ENCODE measurements at places on chromosomes 1 and 21.
A peak's percentile ranks its signal among the peaks of the same experiment; 100 is the strongest.

DNA sequence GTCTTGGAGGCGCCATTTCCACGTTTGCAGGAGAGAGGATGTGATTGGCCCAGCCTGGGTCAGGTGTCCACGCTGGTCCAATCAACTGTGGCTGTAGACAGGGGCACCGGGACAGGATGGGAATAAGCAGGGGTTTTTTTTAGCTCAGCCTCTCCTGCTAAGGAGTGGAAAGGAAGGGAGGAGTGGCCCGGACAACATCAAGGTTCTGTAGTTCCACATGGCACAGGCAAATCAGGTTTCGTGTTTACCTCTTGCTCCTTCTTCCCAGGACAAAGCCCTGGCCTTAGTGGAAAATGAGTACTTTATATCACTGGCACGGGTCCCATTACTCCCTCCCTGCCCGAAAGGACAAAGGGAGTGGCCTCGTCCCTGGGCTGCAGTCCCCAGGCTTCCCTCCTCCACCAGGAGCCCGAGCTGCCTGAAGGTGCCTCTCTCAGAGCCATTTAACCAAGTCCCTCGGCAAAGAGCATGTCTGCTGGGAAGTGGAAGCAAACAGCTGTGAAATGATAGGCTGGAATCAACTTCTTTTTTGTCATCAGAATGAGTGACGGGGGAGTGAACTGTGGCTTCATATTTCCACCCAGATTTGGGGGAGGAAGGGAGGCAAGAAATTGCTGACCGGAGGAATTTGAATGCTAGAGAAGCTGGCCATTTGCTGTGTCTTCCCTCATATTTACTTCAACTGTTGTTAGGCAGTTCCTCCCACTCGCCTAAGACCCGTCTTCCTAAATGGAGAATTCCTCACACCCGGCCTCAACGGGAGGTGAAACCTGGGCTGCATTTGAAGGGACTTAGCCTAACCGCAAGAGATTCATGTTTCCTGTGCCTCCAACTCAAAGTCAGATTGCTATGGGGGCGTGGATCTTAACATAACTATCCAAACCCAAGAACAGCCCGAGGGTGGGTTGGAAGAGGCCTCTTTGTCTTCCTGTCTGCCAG is 84.9 kb upstream of the SLC44A3 start:
- peak; percentile 93 for DNase-seq

DNA sequence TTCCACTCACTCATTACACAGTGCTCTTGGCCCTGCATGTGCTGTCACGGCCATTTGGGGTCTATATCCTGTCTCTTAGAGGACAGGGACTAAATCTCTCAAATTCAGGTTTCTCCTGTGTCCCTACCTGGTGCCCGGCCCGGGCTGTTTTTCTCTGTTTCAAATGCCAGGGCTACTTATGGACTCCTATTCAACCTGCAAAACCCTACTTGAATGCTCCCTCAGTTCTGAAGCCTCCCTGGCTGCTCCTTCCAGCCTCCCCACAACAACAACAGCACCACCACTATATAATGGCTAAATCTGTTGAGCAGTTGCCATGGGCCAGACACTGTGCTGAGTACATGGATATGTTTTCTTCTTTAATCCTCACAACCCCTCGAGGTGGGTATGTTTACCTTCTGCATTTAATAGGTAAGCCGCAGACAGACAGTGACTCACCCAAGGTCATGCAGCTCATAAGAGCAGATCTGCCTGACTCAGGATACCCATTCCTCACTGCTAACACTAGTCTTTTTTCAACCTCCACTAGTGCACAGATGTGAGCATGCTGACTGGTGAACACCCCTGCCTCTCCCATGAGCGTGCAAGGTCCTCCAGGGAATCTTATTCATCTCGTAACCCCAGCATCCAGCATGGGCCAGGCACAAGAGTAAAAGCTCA is 29.9 kb downstream of the DHRS3 start:
- no peak for DNase-seq

DNA sequence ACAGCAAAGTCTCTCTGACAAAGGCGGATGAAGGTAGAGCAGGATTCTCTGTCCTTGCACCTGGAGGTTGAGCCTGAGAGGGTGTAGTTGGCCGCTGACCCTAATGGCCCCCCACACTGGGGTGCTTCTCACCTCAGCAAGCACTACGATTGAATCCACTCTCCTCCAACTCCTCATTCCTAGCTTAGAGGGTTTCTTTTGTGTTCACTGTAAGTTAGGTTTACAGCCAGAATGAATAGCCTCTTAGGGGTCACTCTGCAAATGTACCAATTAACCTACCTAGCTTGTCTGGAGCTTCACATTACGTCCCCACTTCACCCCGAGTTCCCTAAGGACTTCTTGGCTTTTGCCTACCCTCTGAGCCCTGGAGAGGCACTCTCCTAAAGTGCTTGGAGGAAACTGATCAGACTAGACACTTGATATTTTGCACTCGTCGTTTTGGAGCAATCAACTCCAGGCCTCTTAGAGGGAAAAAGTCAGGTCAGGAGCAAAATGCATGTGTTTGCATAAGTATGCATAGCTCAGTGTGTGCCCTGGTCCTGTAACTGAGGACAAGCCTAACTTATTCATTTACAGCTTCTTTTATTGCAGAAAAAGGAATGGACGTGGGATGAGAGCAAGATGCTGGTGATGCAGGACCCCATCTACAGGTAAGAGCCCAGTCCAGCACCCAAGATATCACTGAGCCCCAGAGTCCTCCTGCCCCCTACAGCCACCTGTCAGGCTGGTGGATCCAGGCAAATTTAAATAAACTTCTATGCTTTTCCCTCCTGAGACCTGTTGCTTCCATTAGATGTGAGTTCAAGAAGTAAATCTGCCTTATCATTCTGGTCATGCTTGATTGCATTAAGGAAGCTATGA is 76.4 kb downstream of the SPATA46 start:
- no peak for DNase-seq

- no peak for DNase-seq
Observed at GRCh38 chr1:119384591-119384990, 16.0 kb downstream of the HAO2 start.

DNA sequence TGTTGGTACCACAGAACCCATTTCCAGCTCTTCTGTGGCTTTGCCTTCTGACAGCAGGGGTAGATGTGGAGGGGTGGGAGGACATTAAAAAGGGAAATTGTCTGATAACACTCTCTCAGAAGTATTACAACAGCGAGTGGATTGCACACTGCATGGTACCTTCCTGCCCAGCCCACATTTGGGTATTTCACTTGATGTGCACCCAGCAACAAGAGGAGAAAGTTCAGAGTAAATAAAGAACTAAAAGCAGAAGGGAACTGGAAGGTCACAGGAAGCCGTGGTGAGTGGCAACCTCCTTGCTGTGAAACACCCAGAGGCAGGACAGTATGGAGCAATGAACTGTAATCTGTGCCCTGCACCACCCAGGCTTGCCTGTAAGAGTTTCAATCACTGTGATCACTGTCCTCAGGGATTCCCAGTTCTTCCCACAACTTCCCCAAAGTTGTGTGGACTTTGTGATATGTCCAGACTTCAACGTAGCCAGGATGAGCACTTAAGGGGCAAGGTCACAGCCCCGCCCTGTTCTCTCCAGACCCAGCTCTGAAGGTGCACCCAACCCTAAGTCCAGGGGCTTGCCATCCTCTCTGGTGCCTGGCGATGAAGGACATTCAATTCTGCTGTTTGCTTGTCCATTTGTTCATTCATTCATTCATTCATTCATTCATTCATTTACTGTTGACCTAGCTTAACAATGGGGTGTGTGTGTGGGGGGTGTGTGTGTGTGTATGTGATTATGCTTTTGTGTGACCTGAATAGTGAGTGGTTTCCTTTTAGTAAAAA is 18.7 kb upstream of the F5 start:
- DNase-seq = no peak

DNA sequence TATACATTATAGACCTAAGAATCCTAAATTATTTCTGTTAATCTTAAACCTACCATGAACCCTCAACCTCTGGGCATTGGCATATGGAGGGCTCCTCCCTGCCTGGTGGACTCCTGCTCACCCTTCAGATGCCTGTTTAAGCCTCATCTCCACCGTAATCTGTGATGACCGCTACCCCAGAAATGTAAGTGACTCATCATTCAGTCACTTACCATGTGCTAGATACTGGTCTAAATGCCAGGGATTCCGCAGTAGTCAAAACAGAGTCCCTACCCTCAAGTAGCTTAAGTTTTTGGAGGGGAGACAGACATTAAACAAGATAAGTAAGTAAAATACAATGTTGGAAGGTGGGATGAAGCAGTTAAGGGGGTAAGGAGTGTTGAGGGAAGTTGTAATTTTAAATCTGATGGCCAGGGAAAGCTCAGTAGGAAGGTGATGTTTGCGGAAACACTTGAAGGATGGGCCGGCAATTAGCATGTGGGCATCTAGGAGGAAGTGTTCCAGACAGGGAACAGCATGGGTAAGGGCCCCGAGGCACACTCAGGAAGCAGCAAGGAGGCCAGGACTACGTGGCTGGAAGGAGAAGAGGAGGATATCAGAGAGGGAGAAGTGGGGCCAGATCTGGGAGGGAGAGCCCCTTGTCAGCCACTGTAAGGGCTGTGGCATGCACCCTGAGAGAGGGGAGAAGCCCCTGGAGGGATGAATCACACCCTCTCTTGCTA is 141.7 kb upstream of the HOOK1 start:
- DNase-seq = no peak

- DNase-seq = no peak
Observed at GRCh38 chr1:8302081-8302956, 15.6 kb upstream of the SLC45A1 start.

GRCh38 chr21:38984982-38985567 is 179.3 kb downstream of the ETS2 start:
- DNase-seq = peak; percentile 39

- no peak for DNase-seq
Observed at GRCh38 chr1:245118806-245119205, 36.0 kb upstream of the KIF26B start.
